Stimulated activated CD4-positive, alpha-beta T cell treated with anti-CD3 and anti-CD28 coated beads, Interleukin-1b, Interleukin-23, amount 100 ng/mL, for 1 hour (primary cell): ENCODE measurements at places on chromosomes 6 and 20.

GRCh38 chr6:74892091-74892490 is 313.8 kb downstream of the COL12A1 start:
- no peak for DNase-seq

- no peak for DNase-seq
Observed at GRCh38 chr6:134870677-134871498, 79.0 kb downstream of the ALDH8A1 start.

DNA sequence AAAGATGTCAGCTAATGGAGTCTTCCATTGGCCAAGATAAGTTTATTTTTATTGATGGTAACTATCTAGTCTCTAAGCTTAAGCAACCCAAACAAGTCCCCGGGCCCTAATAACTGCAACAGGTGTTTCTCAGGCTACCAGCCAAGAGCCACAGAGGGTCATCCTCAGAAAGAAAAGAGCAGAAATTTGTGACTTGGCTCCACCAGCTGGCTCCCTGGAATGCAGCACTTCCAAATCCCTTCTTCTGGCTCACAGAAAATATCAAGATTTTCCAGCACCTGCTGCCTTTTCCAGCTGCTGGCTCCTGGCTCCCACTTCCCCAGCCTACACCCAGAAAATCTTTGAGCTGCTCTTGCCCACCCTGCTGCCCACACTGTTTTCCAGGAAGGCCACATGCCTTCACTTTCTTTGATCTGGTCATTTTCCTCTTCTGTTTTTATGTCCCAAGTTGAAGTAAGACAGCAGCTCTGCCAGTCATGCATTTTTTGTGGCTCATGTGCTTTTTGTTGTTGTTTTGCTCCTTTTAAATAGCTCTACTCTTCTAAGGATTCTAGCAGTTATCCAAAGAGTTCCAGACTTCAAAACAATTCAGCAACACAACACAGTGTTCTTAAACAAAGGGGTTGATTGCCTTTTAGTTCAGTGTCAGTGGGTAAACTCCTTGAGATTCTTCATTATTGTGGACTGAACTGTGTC is 151.0 kb upstream of the SMLR1 start:
- no peak for DNase-seq

DNA sequence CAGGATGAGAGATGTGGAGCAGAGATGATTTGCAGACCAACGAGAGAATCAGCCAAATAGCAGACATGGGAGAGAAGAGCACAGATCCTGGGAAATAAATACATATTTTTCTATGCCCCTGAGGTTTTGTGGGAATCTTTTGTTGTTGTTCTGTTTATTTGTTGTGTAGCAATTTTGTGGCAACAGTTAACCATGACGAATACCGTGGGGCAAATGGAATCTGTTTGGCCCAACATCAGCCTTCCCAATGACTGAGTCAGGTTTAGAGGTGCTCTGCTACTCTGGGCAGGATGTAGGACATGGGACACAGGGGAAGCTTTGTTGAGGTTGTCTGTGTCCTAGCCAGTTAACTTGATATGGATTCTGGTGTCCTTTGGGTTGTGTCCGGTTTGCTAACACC is 7.9 kb upstream of the SLC2A10 start:
- DNase-seq = no peak

DNA sequence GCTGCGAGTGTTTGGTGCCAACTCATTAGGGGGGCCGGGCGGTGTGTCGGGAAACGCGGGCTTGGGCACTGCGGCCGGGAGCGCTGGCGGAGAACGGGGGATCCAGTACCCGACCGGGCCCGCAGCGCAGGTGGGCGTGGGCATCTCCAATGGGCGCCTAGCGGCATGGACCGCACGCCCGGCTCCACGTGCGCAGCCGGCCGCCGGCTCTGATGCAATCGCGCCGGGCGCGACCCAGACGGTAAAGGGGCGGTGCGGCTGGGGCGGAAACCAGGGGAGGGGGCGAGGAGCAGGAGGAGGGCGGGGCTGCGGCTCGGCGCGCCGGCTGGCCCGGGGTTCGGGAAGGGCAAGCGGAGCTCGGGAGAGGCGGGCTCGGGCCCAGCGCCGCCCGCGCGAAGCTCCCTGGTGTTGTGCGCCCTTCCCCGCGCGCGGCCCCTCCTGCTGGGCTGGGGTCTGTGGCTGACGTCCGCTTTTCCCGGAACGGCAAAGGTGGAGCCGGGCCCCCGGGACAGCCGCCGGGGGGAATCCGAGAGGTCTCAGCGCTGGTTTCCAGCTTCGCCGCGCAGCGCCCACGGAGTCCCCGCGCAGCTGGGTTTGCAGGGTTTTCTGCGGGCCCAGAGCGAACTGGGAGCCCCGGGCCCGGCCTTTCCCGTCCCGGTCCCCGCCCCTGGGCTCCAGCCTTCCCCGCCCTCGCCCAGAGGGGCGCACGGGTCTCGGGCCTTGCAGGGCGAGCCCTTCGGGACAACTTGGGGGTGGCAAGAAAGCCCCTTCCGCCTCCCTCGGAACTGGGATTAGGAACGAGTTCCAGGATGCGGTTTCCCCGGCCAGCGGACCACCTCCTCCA is 867 bp downstream of the MTHFD1L start:
- peak; percentile 67 for DNase-seq

DNA sequence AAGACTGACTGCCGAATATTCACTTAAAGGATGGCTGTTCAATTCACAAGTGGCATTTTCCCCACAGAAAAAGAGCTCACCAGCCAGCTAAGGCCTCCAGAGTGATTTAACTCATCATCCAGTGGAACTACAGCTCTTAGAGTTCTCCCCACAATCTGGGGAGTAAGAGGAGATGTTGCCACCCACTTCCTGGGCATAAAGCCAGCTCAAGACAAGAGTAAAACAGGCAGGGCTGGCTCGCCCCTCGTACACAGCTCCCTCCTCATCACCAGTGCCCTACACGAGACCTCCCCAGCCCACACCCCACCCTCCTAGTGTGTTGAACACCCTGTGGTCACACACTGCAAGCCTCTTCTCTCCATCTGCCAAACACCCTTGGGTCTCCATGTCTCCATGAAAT is 47.2 kb upstream of the IPCEF1 start:
- DNase-seq = no peak

DNA sequence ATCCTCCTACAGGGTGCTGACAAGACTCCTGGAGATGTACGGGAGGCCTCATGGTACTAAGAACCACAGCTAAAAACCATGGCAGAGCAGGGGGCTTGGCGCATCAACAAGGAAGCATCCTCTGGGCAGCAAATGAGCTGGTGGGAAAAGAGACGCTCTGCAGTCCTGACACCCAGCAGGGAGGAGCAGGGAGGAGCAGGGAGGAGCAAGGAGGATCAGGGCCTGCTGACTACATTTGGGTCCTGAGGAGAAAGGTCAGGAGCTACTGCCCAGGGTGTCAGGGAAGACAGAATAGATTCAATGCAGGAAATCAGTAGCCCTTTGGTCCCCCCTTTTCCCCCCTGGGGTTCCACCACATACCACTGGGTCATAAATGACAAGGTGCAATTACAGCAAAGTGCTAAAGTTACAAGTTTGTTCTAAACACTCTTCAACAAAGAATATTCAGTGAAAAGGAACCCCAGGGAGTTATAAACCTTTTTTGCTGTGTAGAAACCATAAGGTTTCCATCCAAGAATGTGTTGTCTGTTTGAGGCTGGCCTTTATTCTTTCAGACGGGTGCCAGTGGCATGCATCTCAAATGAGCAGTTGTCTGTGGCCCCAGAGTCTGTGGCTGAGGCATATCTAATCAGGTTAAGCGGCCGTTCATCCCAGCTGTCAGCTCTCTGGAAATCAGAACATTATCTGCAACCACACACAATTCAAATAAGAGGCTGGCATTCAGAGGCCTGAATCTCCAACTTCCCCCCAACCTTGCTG is 325.0 kb downstream of the CDC5L start:
- DNase-seq = no peak

DNA sequence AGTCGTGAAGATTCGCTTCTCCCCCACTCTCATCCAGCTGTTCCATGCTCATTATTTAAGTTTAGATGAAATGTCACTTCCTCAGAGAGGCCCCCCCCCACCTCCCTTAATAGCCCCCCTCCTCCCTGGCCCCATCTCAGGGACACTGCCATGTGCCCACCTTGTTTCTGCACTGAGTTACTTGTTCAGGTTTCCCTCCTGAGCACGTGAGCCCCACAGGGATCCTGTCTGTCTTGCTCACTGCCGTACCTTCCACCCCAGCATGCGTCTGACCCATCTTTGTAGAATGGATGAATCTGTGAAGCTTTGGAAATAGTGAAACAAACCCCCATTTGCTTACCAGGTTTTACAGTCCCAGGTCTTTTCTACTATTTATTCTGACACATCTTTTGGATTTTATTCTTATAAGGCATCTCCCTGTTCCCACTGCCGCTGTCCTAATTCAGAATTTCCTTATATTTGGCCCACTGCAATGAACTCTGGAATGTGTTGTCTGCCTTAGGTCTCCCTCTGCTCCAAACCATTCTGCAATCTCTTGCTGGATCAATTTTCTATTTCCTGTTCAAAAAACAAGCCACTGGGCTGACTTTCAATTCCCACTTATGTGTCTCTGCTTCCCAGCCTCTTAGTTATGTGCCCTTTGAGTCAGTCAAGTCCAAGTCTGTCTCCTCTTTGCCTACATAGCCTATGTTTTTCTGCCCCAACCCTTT is 136.5 kb upstream of the ECI2 start:
- DNase-seq = no peak

GRCh38 chr6:85594197-85594930 is 706 bp upstream of the SNX14 start:
- DNase-seq = no peak

DNA sequence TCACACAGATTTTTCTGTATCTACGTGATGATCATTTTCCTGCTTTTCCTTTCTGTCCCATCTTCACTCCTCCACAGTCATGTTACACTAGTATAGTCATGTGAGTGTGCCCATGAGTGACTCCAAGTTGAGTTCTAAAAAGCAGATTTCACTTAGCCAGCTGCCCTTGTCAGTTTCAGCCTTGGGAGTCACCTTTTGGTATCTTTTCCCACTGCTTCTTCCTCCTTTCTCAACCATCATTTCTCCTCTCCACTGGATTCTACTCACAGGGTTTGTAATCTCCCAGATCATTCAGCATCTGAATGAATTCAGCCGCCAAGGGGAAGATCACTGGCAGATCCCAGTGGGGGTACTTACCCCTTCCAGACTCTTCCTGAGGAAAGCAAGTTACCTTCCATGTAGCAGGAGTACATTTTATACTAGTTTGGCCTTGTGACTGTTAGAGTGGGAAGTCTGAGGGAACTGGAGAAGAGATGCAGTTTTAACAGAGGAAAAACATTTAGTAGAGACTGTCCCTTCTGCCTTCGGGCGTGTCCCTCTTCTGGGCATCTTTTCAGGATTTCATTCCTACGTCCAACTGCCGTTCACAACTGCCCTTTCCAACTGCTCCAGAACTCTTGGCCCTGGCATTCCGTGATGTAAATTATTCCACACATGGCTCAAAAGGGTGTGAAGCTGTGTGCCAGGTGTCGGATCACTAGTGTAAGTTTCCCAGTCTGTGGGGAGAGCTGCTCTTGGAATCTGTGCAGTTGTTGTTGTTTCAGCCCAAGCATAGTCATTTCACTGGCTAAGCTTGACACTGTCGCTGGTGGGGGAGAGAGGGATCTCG is 38.9 kb downstream of the BICRAL start:
- DNase-seq = no peak

GRCh38 chr20:20369250-20370093 is 1.6 kb downstream of the INSM1 start:
- no peak for DNase-seq

DNA sequence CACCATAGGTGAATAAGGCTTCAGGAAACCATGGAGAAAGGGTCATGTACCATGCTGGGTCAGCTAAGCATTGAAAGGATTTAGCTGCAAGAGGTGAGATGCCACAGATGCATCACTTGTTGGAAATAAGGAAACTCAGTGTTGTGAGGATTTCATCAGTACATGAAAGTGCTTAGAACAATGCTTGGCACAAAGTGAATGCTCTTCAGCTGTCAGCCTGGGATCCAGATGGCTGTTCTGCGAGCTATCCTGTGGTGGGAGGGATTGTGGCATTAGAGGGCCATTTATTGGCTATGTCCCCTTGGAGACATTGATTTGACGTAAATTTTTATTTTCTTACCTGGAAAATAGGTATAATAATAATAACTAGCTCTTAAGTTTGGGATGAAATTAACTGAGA is 53.0 kb downstream of the ELOVL2 start:
- no peak for DNase-seq
